Activated T-helper 1 cell treated with anti-CD3 and anti-CD28 coated beads, Interleukin-2, amount 50 U/mL, for 16 hours (primary cell): ENCODE measurements at places on chromosomes 3 and 15.
A peak's percentile ranks its signal among the peaks of the same experiment; 100 is the strongest.

GRCh38 chr15:94363382-94363781, 132.0 kb downstream of the MCTP2 start:
- DNase-seq, result no peak

GRCh38 chr3:143657391-143657790, 190.9 kb downstream of the SLC9A9 start:
- DNase-seq, result no peak

DNA sequence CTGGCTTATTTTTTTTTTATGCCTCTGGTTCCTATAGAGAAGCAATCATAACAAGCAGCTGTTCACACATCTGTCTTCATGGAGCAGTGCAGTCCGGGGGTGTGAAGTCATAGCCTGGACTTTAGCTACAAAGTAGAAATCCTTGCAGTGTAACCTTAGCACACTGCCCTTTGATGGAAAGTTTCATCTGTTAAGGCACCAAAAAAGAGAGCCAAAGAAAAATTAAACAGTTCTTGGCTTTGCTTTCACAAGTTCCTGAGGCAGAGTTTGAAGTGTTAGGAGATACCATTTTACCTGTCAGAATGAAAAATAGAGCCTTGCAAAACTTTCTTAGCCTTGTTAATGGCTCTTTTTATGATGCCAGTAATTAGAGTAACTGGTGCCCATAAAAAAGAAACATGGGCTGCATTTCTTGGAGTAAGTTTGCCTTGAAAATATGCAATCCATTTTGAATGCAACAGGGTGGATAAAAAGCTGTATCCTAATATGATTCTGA, 84.1 kb downstream of the PIK3R4 start:
- DNase-seq, result no peak

GRCh38 chr15:66943456-66944095, 121.8 kb upstream of the SMAD3 start:
- DNase-seq, result no peak

DNA sequence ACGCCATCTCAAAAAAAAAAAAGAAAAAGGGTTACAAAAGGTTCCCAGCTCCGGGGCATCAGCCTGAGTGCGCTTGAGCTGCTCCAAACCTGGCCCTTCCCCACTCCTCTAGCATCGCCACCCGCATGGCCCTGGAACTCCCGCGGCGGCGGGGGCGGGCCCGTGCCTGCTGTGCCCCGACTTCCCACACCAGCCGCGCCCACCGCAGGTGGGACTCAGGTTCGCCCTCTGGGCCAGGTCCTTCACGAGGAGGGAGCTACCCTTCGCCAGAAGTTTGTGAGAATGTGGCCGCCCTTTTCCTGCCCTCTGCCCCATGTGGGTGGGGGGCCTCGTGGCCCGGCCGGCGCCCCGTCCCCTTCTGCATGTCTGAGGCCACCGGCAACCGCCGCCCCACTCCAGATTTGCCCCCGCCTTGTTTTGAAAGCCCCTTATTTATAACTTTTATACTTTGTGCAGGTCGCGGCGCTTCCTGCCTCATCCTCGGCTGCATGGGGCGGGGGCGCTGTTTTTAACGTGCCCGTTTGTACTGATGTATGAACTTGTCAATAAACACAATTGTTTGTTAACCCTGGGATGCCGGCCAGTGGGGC, 507 bp upstream of the JMJD7 start:
- peak; percentile 15 for DNase-seq

DNA sequence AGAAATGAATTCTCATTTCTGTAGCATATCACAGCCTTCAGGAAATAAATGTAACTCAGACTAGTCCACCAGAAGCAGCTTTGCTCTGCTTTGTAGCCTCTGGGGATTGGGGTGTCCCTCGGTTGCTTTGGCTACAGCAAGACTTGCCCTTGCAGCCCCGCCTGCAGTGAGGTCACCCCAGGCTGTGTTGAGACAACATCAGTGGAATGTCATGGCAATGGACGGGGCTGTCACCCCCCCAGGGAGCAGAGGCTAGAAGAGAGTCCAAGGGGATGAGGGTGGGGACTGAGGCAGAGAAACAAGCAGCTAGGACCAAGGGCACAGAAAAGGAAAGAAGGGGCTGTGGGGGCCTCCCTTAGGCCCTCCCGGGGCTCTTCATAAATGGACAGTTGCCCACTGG, 854 bp downstream of the CLEC3B start:
- DNase-seq, result no peak

DNA sequence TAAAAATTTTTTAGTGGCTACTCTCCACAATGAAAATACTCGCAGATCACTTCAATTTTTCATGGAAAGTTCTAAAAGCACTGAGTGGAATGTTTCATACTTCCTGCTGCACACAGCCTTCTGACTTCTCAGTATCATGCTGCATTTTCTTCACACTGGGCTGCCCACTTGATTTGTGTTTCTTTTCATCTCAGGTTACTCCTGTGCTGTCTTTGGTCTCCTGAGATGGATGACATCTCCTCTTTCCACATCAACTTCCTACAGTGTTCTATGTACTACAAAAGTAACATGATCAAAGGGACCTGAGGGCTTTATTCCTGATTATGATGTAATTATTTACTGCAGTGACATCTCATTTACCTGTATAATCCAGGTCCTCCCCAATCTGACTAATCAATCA, 927.7 kb downstream of the ROBO2 start:
- DNase-seq, result no peak

- DNase-seq, result no peak
These were observed 28.4 kb downstream of the TMEM44 start for GRCh38 chr3:194604837-194605236.

- no peak for DNase-seq
These were observed 321.7 kb upstream of the FRG2C start for GRCh38 chr3:75342425-75342824.

GRCh38 chr3:72559385-72559784, 288.9 kb downstream of the SHQ1 start:
- no peak for DNase-seq

DNA sequence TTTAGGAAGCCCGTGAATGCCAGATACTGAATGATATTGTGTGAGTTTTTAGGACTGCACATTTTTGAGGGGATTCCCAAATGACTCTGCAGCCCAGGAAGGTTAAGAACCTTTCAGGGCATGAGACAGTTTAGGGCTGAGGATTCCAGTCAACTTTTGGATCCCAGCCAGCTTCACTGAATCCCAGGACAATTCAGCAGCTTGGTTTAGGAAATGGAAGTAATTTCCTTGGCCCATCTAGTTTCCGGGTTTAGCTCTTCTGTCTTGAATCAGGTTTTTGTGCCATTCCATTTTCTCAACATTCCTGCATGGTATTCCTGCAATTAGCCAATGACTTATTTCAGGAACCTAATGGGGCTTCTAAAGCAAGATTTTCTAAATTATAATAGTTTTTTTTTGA, 253.9 kb downstream of the LSAMP start:
- no peak for DNase-seq

- no peak for DNase-seq
These were observed 42.9 kb downstream of the SMAD3 start for GRCh38 chr15:67108122-67108961.

DNA sequence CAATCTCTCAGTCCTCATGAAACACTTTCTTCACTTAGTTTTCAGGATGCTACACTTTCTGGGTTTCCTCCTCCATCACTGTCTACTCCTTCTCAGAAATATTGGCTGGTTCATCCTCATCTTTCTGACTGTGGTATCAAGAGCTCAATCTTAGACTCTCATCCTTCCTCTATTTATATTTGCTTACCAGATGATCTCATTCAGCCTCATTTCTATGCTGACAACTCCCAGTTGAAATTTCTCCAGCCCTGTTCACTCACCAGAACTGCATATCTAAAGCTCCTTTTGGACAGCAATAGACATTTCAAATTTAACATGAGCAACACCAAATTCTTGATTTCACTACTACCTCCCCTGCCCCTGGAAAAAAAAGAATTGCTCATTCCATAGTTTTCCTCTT, 48.0 kb upstream of the FBN1 start:
- no peak for DNase-seq

DNA sequence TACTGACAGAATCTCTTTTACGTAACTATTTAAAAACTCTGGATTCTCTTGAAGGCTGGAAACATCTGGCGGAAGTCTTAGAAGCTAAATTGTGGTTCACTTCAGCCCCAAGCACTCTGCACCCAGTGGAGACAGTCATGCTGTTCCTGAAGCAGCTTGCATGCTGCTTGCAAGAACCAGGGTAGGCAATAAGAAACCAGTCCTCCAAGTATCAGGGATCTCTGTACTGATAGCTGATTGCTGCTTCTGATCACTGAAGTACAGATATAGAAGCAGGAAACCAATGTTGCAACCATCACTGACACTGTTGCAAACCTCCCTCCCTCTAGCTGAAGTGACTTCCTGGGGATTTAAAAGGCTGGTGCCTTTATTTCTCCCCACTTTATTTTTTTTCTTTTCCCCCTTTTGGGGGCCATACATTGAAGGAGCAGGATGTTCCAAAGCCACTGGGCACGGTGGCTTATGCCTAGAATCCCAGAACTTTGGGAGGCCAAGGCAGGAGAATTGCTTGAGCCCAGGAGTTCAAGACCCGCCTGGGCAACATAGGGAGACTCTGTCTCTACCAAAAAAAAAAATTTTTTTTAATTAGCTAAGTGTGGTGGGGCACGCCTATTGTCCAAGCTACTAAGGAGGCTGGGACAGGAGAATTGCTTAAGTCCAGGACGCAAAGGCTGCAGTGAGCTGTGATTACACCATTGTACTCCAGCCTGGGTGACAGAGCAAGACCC, 15.3 kb downstream of the SPCS1 start:
- no peak for DNase-seq

DNA sequence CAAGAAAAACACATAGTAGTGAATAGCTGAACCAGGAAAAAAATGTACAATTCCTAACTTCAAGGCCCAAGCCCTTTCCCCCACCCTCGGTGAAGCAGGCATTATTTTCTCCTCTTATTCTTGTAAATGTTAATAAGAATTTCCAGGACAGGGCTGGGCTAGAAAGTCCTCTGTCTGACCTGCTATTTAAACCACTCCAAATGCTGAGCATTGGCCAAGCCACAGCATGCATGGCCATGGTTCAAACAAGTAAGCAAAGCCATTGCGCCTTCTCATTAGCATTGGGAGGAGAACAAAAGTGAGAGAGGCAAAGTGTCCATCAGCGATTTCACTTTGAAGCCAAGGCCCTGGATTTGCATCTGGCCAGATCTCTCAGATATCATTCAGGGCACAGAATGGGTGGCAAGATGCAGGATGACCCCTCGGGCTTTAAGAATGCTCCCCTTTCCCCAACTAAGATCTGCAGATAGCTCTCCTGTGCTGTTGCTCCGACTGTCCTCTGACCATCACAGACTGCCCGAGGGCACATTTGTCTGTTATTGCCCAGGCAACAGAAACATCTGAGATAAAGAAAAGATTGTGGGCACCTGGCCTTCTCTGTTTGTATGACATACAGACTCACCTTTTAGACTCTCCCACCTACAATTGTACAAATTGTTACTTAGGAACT, 46.3 kb downstream of the CEMIP start:
- DNase-seq, result no peak

DNA sequence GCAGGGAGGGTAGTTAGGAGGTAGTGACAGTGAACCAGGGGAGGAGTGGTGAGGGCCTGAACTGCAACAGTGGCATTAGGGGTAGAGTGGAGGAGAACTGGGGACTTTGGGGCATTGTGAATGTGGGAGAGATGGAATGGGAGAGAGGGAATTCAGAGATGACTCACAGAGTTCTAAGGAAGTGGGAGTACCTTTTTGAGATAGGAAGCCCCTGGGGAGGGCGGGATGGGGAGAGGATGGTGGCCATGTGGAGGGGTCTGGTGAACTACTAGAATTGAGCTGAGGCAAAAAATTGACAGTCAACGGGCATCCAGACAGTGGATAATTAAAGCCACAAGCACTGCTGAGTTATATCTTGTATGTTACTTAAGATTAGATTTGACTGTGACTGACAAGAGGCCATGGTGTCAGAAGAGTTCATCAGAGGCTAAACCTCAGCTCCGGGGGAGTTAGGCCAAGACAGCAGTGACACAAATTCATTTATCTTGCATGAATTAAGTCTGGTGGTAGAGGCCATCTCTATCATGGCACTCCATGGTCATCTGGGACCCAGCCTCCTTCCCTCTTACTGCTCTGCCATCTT, 34.0 kb downstream of the PLEKHO2 start:
- DNase-seq, result no peak

GRCh38 chr3:114789803-114790202, 357.3 kb downstream of the ZBTB20 start:
- no peak for DNase-seq
